Stimulated activated naive CD4-positive, alpha-beta T cell treated with Interleukin-2 at 50 U/mL for 16 hours (primary cell): ENCODE measurements at places on chromosomes 12 and 14.

- no peak for DNase-seq
These were observed 18.5 kb downstream of the CHST11 start for GRCh38 chr12:104475271-104475670.

DNA sequence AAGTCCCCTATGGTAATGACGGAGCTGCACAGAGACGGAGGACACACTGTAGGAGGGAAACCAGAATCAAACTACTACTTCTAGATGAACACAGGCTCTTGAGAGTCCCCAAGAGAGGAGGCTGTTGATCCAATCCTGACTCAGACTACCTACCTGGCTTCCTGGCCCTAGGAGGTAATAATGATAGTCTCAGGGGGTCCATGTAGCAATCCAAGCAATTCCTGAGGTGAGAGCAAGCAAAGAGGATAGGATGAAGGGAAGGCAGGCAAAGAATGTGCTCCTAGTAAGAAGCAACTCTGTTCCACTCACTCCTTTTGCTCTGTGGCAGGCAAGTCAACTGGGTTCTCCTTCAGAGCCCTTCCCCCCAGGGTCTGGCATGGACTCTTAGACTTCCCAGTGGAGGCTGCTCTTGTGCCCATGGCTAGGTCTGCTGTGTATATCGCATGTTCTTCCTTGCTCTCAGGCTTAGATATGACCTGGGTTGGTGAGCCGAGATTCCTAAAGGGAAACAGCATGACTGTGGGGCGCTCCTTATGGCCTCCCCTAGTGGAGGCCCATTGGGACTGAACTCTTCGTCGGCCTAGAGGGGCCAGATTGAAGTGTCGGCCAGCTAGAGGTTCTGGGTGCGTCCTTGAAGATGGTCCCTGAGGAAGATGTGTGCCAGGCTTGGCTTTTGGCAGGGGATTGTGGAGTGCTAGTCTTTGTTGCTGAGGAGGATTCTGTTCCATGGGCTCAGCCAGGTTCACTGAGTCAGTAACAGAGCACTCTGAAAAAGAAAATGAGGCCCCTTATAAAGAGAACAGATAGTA is 2.1 kb downstream of the TINF2 start:
- no peak for DNase-seq

DNA sequence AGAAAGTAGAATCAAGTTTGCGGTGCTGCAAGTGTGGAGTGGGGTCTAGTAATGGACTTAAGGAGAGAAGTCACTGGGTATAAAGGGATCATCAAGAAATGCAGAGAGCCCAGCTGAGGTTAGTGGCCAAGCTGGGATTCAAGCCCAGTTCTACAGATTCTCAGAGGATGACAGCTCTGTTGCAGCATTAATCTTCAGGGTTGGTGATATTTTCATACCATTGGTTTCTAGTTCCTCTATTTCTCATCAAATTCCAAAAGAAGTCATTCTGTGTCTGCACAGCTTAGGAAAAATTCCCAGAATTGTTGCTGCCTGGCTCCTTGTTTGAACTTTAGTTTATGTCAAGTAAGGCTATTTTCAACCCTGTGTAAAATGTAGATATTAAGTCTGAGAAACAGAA is 169.5 kb upstream of the NTF3 start:
- DNase-seq, result no peak

- no peak for DNase-seq
These were observed 24.8 kb upstream of the LGALS3 start for GRCh38 chr14:55103971-55104954.

DNA sequence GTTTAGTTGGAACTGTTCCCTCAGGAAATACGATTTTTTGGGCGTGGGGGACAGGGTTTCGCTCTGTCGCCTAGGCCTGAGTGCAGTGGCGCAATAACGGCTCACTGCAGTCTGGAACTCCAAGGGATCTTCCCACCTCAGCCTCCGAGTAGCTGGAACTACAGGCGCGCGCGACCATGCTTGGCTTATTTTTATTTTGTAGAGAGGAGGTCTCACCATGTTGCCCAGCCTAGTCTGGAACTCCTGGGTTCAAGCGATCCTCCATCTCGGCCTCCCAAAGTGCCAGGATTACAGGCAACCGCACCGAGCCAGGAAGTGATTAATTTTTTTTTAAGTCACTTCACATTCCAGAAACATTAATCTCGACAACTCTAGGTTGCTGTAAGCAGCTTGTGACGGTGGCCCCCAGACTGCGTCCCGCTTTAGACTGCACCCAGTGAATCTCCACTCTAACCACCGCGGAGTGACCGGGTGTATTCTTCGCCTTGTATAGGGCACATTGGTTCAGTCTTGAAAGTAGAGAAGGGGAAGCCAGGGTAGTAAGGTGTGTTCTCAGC is 830 bp upstream of the MIS18BP1 start:
- DNase-seq, result no peak
